T follicular helper cell (primary cell): ENCODE measurements at places on chromosomes 12 and 14.

DNA sequence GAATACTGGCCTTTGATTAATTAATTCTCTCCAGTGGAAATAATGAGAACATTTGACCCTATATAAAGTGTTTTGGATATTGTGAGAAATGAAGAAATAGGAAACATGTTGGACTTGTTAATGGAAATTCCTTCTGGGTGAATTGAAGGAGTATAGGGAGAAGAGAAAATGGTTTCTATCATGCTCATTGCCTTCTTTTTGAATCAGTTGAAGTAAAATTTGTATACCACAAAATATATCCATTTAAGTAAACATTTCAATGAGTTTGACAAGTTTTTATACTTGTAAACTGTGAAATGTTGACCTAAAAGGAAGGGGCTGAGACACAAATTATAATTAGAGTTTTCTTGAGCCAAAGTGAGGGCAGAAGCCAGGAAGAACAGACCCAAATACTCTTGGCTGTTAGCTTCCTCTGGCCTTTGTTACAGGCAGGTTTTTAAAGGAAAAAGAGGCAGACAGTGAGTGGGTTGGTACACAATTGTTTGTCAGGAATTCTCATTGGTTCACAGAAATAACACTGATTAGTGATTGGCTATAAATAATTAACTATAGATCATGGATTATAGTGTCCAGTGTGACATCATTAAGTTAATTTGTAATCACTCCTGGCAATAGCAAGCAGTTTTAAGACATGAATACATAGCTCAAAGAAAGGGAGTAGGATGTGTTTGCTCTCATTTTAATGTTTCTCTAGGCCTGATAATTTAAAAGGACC, 826 bp downstream of the ZNF705A start:
- no peak for DNase-seq

DNA sequence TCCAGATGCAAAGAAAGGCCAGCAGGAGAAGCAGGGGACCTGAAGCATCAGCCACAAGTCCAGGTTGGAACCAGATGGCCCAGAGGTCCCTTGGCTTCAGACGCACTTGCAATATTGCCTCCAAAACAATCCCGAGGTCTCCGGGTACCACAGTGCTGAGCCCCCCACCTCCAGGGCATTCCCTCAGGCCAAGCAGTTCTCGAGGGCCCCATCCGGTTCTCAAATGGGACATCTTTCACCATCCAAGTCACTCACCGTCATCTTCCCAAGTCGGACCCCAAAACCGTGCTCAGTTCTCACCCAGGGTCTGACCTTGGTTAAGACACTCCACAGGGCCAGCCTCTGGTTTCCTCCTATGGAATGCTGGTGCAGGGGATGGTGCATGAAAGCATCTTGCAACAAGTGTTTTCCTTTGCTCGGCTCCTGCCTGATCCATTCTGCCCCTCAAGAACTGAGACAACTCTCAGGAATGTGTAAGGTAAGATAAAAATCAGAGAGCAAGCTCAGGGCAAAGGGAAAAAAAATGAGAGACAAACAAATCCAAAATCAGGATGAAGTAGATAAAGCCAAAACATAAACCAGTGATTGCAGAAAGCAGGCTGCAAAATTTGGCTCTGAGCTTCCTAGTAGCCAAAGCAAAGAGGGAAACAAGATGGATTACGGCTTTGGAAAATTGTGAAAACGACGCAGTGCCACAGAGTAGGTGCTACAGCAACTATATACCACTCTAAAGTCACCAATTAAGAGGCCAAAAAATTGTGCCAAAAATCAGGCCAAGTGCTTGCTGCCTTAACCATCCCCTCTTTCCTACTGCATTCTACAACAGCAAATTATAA, 8.0 kb downstream of the NCOR2 start:
- DNase-seq, result no peak

DNA sequence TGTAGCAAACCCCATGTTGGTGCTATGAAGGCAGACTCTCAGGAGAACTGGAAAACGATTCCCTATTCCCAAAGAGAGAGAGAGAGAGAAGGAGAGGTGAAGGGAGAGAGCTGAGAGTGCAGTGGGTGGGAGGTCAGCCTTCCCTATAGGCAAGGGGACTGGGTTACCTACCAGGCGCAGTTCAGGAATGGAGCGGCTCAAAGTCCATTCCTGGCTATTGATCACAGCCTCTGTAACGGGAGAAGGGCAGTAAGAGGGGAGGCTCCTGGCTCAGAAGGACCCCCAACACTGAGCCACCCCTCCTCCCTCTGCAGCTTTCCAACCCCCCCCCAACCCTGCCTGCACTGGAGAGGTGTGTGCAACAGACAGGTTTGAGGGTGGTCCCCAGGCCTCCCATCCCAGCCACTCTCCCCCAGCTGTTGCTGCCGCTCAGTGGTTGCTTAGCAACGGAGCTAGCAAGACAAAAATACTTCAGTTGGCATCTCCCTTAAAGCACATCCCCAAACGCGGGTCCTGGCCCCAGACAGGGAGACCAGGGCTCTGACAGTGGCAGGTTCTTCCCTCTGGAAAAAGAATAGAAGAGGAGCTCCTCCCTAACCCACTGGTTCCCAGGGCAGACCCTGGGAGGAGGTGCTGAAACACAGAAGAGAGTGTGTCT, 3.2 kb downstream of the AGAP2 start:
- DNase-seq, result no peak

- peak; percentile 28 for DNase-seq
These were observed 110.7 kb downstream of the BTG1 start for GRCh38 chr12:92034858-92035401.

GRCh38 chr14:29108908-29109307, 342.3 kb downstream of the FOXG1 start:
- DNase-seq, result no peak

DNA sequence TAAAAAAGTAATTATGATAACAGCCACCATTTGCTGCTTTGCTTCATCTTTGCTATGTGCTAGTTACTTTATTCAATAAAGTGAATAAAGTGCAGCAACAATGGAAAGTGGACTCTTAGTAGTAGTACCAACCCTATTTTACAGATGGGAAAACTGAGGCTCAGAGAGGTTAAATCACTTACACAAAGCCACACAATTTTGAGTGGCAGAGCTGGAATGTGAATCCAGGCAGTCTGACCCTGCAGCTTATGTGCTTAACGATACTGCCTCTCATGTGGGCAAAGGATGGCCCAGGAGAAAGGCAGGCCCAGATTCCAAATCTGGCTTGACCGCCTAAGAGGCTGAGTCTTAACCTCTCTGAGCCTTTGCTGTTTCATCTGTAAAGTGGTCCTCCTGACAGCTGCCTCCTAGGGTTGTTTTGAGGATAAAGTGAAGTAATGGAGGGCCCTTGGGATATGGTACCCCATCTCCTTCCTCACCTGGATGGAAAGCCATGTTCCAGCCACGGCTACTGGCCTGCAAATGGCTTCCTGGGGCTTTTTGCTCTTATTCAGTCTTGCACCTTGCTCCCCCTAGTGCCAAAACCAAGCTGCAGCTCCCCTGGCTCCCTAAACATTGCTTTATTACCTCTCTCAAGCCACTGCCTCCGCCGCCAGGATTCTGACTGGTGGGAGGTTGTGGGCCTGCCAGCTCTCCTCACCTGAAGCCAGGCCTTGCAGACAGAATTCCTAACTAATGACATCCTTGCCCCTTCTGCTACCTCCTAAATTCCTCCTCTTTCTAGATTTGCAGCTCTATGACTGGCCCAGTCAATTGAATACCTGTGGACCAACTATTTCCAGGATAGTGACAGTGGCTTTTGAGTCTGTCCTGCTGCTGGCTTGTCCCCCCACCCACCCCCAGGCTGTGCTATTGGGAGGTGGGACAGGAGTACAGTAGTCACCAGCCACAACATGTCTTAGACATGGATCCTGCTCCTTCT, 283.3 kb upstream of the PWP1 start:
- peak; percentile 37 for DNase-seq

DNA sequence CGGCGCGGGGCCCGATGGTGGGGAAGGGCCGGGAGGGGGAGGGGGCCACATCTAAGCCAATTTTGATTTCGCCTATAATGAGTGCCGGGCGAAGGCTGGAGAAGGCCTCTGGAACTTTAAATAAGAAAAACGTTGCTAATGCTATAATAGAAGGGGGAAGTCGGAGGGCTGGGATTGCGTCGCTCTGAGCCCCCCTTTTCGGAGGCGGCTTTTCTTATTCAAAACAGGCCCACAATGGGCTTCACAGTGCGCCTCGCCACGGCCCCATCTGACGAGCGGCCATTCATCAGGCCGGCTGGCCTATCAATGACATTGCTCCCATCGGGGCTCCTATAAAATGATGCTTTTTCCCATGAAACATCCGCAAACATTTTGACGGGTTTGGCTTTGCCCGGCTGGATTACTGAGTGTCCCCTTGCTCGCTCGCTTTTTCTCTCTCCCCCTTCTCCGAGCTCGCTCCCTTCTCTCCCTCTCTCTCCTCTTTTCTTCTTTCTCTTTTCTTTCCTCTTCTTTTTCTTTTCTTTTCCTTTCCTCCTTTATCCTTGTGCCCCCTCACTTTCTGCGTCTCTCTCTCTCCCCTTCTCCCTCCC, at the start of gene RFX4:
Gene RFX4 (plus strand): TSS at position 364 of the 590 bp plus-strand sequence. CDS start 317 bp downstream, outside the sequence.
- DNase-seq, result no peak

DNA sequence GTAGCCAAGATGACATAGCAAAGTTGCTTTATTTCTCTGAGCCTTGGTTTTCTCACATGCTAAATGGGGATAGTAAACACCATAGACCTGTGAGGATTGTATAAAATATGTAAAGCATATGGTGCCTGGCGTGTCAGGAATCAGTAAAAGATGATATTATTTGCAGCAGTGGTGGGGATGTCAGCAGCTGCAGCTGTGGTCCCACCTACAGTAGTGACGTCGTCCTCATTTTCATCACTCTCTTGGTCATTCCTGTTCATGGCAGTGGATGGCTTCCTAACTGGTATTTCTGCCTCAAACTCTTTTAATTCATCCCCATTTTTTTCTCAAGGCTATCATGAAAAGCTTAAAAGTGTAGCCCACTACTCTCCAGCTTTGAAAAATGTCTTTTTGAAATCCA, 12.1 kb downstream of the BMAL2 start:
- no peak for DNase-seq

- DNase-seq, result no peak
These were observed 14.6 kb downstream of the SIVA1 start for GRCh38 chr14:104767634-104767918.

DNA sequence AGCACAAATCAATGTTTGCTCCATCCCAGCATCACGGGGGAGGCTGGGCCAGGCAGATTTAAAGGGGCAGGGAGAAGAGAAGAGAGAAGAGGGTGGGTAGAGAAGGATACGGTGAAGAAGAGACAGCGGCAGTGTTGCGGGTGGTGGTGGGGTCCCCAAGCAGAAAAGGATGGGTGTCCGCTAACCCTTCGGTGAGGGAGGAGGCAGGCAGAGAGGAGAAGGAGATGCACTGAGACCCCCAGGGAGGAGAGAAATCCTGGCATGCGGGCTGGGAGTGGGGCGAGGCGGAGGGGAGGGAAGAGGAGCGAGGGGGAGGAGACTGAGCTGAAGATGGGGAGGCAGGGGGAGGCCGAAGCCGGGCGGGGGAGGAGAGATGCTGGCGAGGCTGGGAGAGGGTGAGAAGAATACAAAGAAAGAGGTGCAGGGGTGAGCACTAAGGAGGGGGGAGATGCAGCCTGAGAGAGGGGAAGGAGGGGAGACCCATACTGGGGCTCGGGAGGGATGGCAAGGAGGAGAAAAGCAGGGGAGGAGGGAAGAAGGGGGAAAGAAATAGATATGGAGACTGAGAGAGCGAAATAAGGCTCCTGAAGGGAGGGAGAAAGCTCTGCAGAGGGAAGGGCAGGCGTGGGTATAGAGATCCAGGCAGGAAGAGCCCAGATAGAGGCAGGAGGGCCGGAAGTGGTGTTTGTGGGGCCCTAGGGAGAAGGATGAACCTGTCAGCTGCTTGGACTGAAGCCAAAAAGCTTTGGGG, at the start of gene JPH4:
Gene JPH4 (minus strand): TSS at position 231 of the 751 bp plus-strand sequence. CDS start 1,337 bp downstream, outside the sequence.
- DNase-seq, result no peak

GRCh38 chr12:50117057-50117622, 5.1 kb downstream of the COX14 start:
- no peak for DNase-seq

DNA sequence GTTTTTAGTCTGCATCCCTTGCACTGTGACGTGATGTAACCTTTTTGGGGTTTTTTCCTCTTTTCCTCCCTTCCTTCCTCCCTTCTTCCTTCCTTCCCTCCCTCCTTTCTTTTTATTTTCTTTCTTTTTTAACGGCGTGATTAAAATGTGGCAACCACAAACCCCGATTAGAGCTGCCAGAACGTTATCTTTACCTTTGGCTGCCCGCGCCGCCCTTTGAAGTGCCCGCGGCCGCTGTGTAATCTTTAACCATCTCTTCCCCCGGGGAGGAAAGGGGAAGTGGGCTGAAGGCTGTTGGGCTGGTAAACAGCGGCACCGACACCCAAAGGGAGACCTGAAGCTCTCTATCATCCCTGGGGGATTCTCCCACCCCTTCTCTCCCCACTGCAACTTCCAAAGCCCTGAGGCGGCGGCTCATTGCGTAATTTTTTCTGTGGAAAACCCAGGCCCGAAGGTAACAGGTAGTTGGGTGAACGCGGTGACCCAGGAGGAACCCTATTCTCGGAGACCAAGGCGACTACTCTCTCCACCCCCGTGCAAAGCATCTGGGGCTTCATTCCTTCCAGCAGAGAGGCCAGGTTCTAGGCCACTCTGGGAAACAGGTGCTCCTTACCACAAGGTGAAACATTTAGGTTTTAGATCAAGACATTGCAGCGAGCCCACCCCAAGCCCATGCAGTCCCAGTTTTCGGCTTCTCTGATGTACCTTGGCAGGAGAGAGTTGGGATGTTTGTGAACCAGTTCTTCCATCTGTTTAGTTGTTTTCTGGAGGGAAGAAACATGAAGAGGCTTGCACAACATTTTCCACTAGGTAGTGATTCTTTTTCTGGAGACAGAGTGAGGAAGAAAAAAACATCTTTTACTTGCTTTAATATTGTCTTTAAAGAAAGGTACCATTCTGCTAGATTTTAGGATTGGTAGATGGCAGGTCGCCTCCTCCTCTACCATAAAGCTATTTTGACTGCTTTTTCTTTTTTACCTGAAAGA, 1.5 kb downstream of the LGR5 start:
- DNase-seq, result no peak

DNA sequence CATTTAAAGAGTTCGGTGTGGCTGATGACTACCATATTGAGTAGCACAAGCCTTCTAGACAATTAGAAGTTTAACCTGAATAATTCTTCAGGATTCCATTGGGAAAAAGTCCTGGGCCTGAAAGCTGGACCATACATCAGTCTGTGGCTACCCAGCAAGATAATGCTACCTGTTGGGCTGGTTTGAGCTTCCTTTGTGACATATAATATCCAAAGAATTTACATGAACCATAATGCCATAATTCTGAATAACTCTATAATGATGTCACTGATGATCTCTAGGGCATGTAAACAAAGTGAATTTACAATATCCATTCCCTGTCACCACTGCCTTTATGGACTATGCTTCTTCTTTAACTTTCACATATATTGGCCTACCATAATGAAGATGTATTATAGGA, 3.8 kb upstream of the YBX3 start:
- DNase-seq, result no peak

GRCh38 chr14:24437736-24438067, 4.9 kb downstream of the SDR39U1 start:
- DNase-seq, result no peak

GRCh38 chr14:100532154-100532861, 54.9 kb downstream of the BEGAIN start:
- DNase-seq, result no peak

DNA sequence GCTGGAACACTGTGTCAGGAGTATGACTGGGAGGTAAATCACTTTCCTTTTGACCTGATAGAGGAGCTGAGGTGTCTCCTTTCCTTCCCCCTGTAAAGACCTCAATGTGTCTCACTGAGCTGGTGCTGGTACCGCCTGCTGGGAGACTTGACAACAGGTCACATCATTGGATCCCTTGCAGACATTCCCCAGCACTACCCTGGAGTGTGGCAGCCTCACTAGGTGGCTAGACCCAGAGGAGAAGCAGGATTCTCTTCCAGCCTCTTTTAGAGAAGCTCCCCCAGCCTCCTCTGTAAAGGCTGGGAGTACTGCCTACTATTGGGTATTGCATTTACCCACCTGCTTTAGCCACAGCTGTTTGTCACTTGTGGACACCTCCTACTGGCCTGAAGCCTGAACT, 223.9 kb downstream of the ADGRD1 start:
- no peak for DNase-seq
